CD4-positive, alpha-beta T cell treated with Interleukin-4 for 1 hour (primary cell): ENCODE measurements at places on chromosomes 1 and 21.
A peak's percentile ranks its signal among the peaks of the same experiment; 100 is the strongest.

DNA sequence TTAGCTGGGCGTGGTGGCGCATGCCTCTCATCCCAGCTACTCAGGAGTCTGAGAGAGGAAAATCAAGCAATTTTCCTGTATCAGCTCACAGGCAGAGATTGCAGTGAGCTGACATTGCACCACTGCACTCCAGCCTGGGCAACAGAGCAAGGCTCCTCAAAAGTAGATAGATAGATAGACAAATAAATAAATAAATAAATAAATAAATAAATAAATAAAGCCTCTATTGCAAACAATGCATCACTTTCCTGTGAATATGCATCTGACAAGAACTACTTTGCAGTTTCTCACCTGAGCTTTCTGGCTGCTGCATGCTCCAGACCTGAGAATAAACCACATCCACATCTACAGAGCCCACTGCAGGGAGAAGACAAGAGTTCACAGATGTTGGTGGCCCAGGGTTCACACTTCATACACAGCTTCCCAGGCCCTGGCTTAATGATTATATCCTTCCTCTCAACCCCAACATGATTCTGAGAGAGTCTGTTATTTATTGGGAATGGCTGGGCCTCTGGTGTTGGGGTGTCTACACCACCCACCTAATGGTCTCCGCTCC is 28.6 kb downstream of the FCRL2 start:
- no peak for DNase-seq

- DNase-seq: no peak
Observed at GRCh38 chr21:38917043-38917774, 111.5 kb downstream of the ETS2 start.

- no peak for DNase-seq
Observed at GRCh38 chr1:3904843-3905185, 4.7 kb upstream of the C1orf174 start.

DNA sequence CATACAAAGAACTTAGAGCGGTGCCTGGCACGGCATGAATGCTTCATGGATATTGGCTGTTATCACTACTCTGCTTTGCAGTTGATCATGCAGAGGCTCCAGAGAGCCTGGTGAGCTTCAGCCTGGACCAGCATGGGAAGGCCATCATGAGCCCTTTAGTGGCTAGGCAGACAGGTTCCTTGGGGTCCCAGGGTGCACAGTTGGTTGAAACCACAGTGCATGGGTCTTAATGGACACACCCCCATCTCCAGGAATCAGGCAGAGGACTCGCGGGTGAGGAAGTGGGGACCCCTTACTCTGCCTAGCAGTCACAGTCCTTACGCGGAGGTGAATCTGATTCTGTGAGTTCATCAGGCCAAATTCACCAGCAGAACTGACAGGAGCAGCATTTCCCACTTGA is 1.1 kb downstream of the GJB5 start:
- no peak for DNase-seq

DNA sequence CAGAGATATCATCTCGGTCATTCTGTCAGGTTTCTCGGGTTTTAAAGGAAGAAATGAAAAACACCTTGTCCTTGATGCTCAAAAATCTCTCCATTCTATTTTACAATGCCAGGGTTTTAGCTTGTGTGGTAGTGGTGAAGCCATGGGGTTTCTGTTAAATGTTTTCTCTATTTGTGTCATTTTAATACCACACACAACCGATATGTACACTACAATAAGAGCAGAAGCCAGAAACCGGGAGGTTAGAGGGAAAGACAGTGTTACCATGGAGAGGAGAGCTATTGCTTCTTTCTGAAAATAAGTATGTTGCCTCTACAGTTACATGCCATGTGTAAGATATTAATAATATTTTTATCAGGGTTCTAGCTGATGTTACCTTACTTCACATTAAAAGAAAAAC is 2.8 kb downstream of the SLC35D1 start:
- DNase-seq: no peak

- no peak for DNase-seq
Observed at GRCh38 chr1:8509579-8509978, 191.7 kb downstream of the SLC45A1 start.

GRCh38 chr1:6757719-6758435 is 27.4 kb upstream of the CAMTA1 start:
- no peak for DNase-seq

GRCh38 chr1:31381394-31382294 is 8.8 kb upstream of the FABP3 start:
- DNase-seq: no peak

GRCh38 chr1:82700476-82700875 is 899.7 kb downstream of the ADGRL2 start:
- DNase-seq: no peak

- DNase-seq: peak; percentile 98
Observed at GRCh38 chr1:77978969-77979876, at the start of gene FUBP1. Gene FUBP1 (minus strand): TSS chr1:77979072. CDS start chr1:77979004, 68 bp downstream.

DNA sequence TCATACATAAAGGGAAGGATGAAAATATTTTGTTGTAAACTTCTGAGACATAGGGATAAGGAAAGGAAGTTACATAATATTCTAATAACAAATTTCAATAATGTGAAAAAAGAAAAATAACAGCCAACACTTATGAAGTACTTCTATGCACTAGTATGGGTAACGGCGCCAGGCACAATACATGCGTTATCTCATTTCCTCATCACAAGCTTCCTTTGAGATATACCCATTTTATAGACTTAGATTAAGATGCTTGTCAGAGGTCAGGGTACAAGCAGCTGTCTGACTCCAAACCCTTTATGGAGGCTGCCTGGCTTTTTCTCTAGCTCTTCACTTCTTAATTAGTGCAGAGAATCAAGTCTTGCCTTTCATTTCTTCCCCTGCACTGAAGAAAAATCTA is 41.3 kb downstream of the TCP10L start:
- no peak for DNase-seq

DNA sequence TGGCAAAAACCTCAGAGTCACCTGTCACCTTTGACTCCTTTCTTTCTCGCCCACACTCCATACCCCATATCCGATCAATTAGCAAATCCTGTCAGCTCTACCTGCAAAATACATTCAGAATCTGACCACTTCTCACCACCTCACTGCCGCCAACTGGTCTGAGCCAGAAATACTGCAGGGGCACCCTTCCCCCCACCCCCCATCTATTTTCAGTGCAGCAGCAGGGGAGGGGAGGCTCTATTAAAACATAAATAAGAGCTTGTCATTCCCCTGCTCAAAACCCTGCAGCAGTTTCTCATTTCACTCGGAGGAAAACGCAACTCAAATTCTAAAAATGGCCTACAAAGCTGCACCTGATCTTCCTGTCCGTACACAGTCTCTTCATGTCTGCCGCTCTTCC is 3.9 kb downstream of the PKLR start:
- DNase-seq: no peak

DNA sequence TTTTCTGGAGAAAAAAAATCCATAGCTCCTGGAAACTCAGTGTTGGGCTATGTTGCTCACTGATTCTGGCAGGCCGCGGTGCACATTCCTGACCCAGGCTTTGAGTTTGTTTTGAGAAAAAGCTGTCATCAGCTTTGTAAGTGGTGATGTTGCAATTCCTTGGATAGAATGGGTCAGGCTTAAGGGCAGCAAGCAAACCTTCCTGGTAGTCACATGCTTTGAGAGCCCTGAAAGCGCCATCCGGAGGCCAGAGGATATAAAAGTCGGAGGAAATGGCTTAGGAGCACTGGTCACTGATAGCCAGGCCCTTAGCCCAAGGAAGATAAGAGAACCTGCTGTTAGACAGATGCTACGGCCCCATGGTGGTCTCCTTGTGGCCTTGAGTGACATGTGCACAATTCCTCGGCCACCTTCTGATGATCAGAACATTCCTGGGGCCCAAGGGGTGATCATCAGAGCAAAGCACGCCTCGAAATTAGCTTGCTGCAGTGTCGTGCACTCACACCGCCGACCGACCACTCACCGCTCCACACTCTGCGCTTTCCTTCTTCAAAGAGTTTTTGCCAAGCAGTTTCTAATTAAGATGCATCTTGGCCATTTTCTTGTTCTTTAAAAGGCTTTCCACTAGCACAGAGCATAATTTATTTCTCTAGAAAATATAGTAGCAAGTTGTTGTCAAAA is 78.6 kb downstream of the MAN1C1 start:
- DNase-seq: no peak

DNA sequence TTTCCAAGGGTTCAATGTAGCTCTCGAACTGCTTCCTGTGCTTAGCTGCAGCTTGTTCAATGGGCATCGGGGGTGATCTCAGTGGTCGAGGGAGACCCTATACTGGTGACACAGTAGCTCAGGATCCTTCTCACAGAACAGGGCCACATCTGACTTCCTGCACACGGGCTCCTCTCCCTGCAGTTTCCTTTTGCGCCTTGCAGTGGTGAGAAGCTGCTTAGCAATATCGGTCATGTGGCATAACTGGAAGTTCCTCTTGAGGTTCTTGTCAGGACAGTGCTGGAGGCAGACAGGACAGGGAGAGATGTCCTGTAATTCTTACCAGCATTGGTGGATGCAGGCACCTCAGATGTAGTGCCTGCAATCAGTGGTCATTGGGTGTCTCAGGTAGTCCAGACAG is 140.5 kb upstream of the MAP1LC3C start:
- no peak for DNase-seq

- no peak for DNase-seq
Observed at GRCh38 chr1:51578383-51579109, 38.3 kb upstream of the OSBPL9 start.

DNA sequence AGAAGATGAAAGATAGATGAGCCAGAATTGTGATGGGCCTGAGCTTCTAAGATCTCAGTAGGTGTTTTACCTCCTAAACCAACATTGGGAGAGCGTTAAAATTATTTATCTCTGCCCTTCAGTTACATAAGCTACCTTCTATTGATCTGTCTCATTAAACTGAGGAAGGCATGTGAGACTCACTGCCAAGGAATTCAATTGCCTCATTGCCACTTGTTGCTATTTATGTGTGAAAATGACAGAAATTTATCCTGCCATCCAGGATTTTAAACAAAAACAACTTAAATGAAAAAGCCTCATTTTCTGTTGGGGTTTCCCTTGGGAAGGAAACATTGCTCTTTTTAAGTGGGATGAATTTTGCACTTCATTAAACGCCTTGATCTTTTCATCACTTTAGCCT is 78.7 kb upstream of the RUNX1 start:
- no peak for DNase-seq
